Lower leg skin (tissue), 4 donors: ENCODE measurements at places on chromosomes 7 and 10. TPM values are rescaled to one million over a fixed set of nuclear protein-coding genes. Genes with fewer than 3 reads are reported as not detected.

Gene GPR158
- not detected for total RNA-seq

Gene ANLN
- total RNA-seq: 17.3 TPM

Gene WNT16
- 12.7 TPM for total RNA-seq

Gene NPC1L1
- total RNA-seq: 0.10 TPM

Gene CCDC146
- 15.4 TPM for total RNA-seq

Gene COL26A1
- not detected for total RNA-seq

Gene DRGX
- total RNA-seq: not detected

Gene SLC18A2
- total RNA-seq: 4.5 TPM

GRCh38 chr7:13447637-13448036 lies 541.8 kb downstream of the ETV1 start:
- no peak for DNase-seq

DNA sequence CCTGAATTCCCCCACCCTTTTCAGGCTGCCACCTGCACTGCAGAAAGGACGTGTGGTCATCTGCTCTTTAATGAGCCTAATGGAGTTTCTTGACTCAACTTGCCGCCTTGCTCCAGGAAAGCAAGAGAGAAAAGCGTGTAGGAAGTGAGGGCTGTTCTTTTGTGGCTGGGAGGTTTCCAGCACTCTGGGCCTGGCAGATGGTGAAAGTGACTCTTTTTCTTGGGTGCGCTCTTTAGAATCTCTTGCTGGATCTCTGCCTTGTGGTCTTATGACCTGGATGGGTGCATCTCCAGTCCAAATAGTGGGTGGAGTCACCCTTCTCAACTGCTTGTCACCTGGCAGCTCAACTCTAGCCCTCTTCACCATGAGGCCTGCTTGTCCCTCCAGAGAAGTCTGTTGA lies 244.0 kb downstream of the SORCS1 start:
- no peak for DNase-seq

- DNase-seq: no peak
These were observed 18.2 kb upstream of the C10orf53 start for GRCh38 chr10:49661140-49661856.

DNA sequence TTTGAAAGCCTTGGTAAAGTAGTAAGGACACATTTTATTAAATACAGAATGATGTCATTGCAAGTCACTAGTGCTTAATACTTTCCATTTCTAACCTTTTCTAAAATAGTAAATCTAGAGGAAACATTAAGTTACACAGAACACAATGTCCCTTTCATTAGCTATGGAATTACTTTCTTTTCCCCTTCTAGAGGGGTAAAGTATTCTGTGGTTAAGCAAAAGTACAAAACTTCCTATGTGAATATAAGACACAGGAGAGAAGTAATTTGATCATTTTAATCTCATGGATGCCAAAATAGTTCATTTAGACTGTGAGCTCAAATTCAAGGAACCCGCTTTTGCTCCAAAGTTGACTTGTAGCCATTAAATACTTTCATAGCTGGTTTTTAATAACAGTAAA lies 49.8 kb downstream of the SEMA3E start:
- DNase-seq: no peak

DNA sequence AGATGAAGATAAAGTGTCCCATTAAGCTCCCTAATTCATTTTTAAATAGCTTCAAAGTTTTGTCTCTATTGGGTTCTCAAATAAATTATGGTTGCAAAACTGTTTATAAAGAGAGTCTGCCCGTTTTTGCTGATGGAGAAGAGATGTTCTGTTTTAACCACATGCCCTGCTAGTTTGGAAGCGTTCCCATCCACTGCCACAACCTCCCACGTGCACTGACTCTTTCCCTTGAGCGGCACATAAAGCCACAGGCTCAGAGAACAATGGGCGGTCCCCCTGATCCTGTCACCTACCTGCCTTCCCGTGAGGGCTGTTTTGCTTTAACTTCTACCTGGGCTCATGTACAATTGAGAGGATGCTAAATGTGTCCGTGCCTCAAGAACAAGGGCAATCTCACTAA lies 65.5 kb downstream of the CPVL start:
- no peak for DNase-seq

DNA sequence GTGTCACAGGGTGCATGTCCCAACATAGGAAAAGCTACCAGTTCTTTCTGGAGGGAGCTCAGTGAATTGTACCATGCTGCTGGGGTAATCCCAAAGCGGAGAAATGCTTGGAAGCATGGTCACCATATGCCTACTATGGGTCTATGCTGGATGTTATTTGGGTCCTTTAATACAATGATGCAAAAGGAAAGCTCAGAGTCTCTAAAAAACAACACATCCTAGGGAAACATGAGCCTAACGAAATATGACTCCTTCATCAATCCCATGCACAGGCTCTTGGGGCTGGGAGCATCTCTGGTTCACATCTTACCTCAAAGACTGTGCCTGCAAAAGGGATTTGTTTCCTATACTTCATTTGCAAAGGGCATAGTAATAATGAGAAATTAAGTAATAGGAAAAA lies 65.2 kb downstream of the CUBN start:
- no peak for DNase-seq

DNA sequence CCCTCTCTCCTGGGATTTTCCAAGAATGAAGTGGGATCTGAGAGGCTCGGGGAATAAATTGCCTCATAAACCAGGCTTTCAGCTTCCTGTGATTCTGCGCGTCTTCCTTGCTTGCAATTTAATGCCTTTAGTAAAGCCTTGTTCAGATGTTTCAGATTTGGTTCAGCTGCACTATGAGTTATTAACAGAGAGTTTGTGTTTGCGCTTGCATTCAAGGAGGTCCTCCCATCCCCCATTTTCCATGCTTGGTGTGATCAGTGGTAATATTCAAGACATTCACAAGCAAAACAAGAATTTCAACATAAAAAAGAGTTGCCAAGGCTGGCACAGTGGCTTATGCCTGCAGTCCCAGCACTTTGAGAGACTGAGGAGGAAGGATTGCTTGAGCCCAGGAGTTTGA lies 1068.9 kb downstream of the TYW1 start:
- DNase-seq: no peak

- no peak for DNase-seq
These were observed 123.7 kb downstream of the CUBN start for GRCh38 chr10:17005621-17006566.

GRCh38 chr10:70500368-70500767 lies 21.8 kb downstream of the PALD1 start:
- DNase-seq: no peak

- DNase-seq: no peak
These were observed 349.7 kb downstream of the MDFIC start for GRCh38 chr7:115271332-115272235.

DNA sequence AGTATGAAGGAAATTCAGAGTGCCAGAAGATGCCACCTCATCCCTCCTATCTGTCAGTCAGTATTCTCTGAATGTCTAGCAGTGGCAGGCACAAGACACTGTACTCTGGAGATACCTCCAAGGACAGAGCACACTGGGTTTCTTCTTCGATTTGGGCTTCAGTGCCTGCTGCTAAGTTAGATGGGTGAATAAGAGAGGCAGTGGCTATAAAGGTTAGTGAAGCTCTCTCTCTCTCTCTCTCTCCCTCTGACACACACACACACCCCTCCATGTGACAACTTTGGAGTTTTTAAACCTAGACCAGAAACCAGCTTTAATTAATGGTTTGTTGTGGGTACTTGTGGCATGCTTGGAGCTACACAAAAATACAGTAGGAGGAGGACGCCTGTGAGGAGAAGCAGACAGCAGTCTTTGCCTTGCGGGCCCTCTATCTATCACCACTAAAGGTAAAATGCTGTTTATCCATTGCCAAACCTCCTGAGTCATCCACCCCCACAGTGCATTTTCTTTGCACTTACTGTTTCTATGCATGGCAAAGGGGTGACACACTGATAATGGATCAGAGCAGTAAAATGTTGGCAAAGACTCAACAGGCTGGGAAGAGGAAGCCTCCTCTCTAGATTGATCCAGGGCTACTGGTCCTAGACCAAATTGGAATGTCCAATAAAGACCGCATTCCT lies 102.5 kb downstream of the TRIL start:
- DNase-seq: no peak

DNA sequence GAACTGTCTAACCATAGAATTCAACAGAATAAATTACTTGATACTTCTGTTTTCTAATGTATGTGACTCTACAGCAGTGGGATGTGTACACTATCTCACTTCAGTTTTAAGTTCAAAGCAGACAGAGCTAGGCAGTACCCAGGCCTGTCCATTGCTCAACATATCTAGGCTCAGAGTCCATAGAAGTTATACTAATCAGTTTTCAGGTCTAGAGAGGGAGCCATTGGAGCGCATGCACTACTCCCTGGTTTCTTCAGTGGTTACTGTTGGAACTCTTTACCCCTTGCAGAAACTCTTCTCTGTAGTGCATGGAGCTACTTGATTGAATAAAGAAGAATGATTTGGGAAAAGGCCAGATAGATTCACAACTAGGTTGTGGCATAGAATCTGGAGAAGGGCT lies 4.4 kb downstream of the CD36 start:
- no peak for DNase-seq

DNA sequence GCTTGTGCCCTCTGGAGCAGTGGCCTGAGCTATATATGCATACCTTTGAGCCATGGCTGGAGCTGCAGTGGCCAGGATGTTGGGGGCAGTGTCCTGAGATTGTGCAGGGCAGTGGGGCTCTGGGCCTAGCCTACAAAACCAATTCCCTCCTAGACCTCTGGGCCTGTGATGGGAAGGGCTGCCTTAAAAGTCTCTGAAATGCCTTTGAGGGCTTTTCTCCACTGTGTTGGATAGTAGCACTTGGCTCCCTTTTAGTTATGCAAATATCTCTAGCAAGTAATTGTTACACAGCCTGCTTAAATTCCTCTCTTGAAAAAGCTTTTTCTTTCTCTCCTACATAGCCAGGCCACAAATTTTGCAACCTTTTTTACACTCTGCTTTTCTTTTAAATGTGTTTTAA lies 426.4 kb downstream of the ACTR3B start:
- DNase-seq: no peak

DNA sequence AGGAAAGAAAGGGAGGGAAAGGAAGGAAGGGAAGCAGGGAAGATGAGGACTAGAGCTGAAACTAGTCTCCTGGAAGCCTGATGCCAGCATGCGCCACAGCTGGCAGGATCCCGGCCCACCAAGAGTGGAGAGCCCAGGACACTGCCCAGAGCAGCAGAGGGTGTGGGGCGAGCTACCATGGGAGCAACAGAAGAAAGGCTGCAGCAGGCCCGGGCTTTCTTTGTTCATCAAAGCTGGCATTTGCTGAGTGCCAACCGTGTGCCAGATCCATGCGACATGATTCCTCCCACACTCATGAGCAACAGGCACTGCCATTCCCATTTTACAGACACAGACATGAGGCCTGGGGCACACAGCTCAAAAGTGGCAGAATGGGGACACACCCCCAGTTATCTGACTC lies 68.9 kb downstream of the FAM53B start:
- DNase-seq: no peak

DNA sequence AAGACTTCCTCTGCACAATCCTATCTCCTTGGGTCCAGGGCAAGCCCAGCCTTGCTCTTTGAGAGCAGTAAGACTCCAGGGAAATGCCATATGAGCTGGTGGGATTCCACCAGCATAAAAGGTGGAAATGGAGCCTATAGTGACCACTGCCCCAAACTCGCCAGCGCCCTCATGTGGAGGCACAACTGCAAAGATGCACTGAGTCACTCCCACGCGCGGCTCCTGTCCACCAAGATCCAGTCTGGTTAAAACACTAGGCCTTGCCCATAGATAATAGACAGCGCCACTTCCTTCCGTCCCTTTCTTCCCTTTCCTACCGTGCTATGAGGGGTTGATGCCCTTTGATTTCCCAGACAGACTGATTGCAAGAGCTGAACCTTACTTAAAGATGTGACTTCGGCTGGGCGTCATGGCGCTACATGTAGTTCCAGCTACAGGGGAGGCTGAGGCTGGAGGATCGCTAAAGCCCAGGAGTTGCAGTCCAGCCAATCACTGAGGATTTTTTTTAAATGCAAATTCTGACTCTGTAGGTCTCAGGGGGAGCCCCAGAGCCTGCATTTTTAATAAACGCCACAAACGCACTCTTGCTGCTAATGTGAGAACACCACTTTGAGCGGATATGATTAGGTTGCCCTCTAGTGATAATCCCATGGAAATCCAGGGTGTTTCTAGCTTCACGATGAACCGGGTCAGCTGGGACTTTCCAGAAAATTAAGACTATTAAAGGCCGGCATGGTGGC lies 136.5 kb downstream of the EPC1 start:
- no peak for DNase-seq

- DNase-seq: no peak
These were observed 68.6 kb downstream of the ALOX5 start for GRCh38 chr10:45442662-45443061.

- DNase-seq: peak; percentile 75
These were observed 122.3 kb upstream of the LYZL2 start for GRCh38 chr10:30751678-30752331.

DNA sequence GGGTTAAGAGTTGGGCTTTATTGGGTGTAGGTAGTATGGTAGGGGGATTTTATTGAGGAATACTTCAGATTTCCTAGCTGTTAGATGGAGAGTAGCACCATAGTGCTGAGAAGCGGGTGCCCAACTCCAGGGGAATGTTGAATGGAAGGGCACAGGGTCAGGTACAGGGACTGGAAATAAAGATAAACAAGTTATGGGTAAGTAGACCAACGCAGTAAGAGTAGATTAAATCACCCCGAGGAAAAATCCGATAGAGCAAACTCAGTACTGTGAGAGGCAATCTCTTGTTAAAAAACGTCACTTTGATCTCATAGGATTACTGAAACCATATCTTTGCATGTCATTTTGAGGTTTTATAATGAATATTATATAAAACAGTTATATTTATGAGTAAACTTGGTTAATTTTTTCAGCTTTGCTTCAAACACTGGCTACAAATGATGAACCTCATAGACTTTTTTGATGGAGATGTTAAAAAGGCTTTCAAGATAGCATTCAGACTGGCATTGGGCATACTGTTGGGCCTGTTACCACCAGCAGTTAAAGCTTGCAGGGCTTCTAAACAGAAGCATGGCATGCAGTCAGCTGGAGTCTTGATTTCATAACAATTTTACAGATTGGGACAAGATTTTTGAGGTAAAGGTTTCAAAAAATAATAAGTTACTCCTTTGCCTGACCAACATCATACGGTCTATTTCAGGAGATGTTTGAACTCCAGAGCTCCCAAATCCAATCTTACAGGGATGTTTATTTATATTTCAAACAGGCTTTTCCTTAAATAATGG lies 7.1 kb downstream of the AHR start:
- no peak for DNase-seq

DNA sequence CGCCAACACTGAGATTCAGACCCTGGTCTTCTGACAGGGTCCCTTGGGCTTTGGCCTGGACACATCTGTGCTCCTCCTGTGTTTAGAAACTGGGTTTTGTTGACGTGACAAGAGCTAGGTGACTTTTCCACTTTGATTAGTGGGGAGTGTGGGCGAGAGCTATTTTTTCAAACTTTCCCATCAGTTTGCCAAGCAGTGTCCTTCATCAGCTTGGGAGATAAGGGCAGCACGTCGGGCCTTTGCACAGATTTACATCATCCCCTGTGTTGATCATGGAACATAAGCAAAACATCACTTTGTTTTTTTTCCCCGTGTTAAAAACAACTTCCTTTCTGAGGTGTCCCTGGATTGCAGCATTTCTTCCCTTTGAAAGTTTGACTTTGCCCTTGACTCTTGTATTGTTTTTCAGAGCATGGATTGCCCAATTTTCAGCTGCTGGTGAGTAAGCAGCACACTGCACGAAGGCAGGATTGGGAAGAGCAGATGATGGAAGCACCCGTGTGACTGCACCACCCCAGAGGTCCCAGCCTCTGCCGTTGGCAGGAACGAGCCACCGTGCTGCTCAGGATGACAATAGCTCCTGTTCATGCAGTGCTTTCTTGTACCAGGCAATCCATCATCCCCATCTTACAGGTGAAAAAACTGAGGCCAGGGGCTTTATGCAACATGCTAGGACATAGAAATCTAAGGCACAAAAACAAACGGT lies 6.4 kb upstream of the IGFBP1 start:
- peak; percentile 66 for DNase-seq
